Astrocyte (in vitro differentiated cells and primary cell): ENCODE measurements at places on chromosomes 5 and 9. TPM values are rescaled to one million over a fixed set of nuclear protein-coding genes. Genes with fewer than 3 reads are reported as not detected.

Gene DIRAS2
- 0.24 and 0.27 TPM in 2 replicates for total RNA-seq

Gene TRIO
- 291 and 347 TPM in 2 replicates for total RNA-seq

Gene SEMA5A
- total RNA-seq, result 13.8 and 15.3 TPM in 2 replicates

Gene WWC1
- 33.6 and 48.6 TPM in 2 replicates for total RNA-seq

Gene SPINK6
- not detected in 2 replicates for total RNA-seq

Gene RANBP17
- total RNA-seq, result 15.9 and 16.2 TPM in 2 replicates

Gene NMUR2
- not detected in 2 replicates for total RNA-seq

Gene ZCCHC9
- total RNA-seq, result 22.5 and 24.3 TPM in 2 replicates

Gene CCDC69
- 2.0 and 4.1 TPM in 2 replicates for total RNA-seq
